ENCODE measurements at places on chromosomes 11 and 22. TPM values are rescaled to one million over a fixed set of nuclear protein-coding genes. Genes with fewer than 3 reads are reported as not detected.

- no peak for DNase-seq
Measured at GRCh38 chr11:34916843-34917770, 689 bp downstream of the PDHX start.

DNA sequence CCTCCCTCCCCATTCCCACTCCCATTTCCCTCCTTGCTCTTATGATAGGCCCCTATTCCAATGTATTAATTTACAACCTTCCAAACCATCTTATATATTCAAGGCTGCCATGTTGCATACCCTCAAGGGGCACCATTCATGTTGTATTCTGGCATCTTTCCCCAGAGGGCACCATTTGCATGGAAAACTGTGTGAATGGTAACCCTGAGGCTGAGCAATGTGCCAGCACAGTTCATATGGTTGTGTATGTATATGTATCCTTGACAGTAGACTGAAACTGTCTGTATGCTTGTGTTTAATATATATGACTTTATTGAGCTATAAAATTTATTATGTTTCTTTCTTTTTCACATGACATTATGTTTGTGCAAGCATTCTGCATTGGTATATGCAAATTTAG lies 7.3 kb downstream of the RASSF10 start:
- no peak for DNase-seq

DNA sequence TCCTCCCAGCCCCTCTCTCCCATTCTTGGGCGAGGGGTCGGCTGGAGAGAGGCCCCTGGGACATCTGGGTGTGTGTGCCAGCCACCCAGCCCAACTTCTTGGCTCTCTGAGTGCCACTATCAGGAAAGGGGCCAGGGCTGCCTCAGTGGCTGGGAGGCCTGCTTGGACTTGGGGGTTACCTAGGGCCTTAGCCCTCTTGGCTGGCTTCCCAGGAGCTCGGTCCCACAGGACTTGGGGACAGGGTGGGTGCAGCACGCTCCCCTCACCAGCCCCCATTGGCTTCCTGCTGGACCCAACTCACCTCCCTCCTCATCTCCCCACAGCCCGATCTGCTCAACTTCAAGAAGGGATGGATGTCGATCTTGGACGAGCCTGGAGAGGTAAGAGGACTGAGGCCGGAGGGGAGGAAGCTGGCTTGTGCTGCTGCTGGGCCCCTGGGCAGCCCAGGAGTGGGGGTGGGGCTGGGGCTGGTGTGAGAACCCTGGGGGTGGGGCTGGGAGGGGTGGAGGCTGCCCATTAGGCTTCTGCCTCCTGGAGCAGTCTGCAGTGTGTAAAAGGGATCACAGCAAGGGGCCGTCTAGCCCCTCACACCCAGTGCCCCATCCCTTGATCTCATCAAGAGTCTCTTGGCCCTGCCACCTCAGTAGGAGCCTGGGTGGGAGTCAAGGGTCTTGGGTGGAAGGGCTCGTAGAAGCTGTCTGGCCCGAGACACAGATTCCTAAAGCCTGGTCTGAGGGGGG lies 54.8 kb downstream of the TRIOBP start:
- no peak for DNase-seq

DNA sequence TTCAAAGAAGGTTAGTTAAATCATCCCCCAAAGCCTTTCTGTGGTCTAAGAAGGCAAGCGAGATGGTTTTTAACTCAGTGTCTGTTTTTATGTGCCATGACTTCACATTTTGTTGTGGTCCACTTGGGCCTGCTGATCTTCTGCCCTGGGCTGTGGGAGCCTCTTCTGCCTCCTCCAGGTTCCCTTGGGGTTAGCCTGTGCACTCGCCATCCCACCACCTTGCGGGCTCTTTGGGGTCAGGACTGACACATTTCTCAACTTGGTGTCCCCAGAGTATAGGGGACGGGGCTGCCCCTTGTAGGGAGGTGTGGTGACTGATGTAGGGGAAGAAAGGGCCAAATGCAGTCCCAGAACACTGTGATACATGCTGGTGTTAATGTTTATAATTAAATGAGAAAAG lies 207.0 kb downstream of the TBC1D22A start:
- no peak for DNase-seq

The UPB1 gene
- total RNA-seq, result 0.73 TPM

DNA sequence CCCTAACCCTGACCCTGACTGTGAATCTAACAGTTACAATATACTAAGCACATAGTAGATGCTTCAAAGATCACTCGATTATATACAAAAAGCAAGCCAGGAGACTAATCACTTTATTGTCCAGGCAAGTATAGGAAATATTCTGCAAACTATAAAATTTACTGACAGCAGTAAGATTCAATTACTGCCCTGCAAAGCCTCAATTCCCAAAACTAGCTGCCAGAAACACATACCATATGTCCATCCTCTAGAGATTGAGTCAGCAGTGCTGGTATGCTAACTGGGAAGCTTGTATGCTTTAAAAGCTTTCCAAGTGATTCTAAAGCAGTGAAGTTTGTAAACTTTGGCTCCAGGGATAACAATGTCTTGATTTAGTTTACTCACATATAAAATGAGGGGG lies 26.1 kb downstream of the CSTF3 start:
- no peak for DNase-seq

GRCh38 chr11:19374151-19374569 lies 133.4 kb upstream of the E2F8 start:
- no peak for DNase-seq

DNA sequence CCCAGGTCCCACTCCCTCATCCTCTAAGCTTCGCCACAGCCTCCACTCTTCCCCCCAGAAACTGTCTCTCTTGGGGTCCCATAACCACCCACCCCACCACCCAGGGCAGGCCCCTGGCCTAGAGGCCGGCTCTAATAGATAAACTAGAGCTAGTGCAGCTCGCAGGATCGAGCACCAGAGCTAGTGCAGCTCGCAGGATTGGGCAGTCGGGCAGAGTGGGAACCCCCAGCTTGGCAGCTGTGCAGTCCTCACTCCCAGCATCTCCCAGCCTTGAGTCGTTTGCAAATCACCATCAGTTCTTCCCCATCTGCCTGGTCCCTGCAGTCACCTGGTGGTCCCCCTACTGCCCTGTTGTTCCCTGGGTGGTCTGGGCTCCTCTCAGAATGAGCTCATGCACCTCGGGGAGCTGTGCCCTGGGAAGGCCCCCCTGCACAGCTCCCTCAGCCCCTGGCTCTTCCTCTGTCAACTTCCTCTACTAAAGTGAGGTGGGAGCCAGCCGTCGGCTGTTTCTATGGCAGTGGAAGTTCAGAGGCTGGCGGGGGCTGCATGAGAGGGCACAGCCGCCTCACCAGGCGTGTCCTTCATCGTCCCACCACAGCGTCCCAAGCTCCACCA lies 15.5 kb upstream of the SHANK2 start:
- peak; percentile 23 for DNase-seq

The VSIG10L2 gene
- total RNA-seq, result not detected

GRCh38 chr11:43129329-43129728 lies 182.5 kb upstream of the API5 start:
- no peak for DNase-seq

The STIM1 gene
- 55.4 TPM for total RNA-seq

- DNase-seq, result peak; percentile 35
Measured at GRCh38 chr11:76156971-76157427, 49.3 kb downstream of the WNT11 start.

GRCh38 chr22:39179841-39180335 lies 27.4 kb upstream of the CBX7 start:
- peak; percentile 35 for DNase-seq

Data from stomach (tissue), 19 donors.